ENCODE measurements at places on chromosomes 6 and 20.

DNA sequence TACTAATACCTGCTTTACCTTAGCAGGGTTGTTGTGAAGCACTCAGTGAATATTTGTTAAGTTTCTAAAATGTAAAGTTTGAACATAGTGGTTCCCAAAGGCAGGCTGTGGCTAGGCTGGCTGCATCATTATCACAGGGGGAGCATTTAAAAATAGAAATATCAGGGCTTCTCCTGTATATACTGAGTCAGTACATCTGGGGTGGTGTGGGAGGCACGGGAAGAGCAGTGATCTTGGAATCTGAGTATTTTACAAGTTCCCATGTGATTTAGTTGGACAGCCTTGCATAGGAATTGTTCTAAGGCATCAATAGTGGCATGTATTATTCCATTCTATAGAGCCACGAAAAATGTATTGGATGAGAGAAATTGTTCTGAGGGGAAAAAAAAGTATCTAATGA, 8.0 kb downstream of the CDC5L start:
- DNase-seq, result no peak

- no peak for DNase-seq
Observed at GRCh38 chr6:144314003-144314485, 28.9 kb downstream of the UTRN start.

GRCh38 chr6:33567836-33568235, 12.2 kb downstream of the BAK1 start:
- no peak for DNase-seq

- DNase-seq, result no peak
Observed at GRCh38 chr20:60172346-60172984, 214.2 kb downstream of the CDH26 start.

DNA sequence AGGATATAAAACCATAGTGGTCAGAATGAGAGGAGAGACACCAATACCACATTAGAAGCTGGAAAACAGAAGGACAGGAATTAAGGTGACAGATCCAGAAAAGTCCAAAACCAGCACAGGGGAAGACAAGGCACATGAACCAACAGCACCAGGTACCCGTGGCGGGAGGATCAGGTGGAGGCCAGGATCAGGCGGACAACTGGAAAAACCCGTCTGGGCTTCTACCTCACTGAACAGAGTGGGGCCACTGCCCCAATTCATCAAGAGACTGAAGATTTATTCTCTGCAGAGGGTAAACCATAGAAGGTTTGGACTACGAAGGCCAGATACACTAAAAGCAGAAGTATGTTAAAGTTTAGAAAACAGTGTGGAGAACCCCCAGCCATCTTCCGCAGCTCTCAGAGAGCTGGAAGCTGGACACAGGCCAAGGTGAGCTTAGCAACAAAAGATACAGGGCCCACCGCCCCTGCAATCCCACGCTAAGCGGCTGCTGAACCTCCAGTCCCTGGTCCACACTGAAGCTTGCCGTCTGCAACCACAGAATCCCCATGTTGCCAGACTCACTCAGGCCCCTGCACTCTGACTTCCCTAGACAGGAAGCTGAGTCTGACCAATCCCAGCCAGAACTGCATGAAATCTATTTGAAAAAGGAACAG, 29.9 kb downstream of the ABHD12 start:
- no peak for DNase-seq

GRCh38 chr20:24933266-24933908, 15.7 kb upstream of the CST7 start:
- DNase-seq, result no peak

- DNase-seq, result no peak
Observed at GRCh38 chr20:35791821-35792220, 20.0 kb downstream of the PHF20 start.

DNA sequence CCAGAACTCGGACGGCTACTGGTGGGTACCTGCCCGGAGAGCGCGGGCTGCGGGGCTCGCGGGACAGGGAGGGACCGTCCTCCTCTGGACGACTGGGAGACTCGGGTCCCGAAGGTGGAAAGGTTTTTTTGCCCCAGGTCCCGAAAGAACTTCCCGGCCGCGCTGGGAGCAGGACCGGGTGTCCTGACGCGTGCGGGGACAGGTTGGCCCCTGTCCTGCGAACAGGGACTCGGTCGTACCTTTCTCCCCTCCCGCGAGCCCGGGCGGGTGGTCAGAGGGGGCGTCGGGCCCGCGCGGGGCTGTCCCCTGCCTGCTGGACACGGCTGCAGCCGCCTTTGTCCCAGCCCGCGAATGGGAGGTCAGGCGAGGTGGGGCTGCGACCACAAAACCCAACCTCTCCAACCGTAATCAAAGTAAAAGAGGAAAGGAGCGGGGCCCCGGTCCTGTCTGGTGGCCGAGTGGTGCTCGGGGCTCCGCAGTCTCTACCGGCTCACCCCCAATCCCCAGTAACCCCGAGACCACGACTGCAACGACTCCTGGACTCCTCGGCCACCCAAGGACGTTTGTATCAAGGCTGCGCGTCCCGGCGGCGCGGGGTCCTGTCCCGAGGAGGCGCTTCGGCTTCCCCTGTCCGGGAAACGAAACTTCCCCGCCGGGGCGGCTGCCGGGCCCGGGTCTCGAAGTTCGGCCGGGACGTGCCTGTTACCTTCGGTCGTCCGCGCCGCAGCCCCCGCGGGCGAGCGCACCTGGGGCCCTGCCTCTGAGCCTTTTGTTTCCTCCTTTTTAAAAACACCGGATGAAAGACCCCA, 798 bp downstream of the DSP start:
- DNase-seq, result no peak

DNA sequence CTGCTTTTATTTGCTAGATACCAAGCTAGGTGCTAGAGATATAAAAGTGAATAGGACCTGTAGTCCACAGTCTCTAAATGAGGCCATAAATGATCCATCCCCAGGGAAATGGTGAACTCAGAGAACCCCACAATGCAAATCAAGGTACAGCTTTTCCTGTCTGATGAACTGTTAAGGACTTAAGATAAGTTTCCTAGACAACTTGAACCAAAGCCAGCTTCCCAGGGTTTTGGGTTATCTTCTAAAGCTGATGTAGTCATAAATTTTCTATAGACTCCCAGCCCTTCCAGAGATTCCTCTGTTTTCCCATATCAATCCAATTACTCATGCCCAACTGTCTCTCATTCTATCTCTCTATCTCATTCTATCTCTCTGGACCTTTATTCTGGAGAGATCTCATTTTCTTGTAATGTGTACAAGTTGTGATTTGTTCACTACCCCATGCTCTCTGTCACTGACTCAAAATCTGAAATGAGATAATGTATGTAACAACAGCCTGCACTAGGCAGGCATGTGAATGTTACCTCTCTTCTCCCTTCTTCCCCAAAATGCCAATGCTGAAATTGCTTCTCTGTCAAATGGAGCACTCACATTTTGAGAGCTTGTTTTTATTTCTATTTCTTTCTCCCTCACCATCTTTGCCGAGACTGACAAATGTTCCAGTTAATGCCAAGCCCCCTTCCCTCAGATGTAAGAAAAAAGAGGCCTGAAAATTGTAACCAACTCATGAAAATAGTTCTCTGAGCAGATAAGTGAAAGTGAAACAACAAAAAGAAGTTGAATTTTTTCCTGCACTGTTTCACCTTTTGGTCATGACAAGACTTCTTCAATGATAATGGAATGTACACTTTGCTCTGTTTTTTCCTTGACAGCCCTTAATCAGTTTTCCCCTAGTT, 279.9 kb downstream of the SLC35F1 start:
- no peak for DNase-seq

DNA sequence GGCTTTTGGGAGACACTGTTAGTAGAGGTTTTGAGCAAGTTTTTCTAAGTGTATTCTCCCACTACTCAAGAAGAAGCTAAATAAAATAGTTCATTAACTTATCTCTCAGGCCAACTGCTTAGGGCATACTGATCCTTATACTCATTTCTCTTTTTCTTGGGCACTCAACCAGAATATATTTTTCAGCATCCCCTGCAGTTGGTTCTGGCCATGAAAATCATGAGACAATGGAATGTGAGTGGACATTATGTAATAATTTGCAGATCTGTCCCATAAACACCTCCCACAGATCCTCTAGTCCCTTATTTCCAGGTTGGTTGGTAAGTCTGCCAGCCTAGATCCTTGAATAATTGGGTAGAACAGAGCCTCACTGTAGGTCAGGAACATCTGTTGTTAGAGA, 136.7 kb downstream of the AIG1 start:
- no peak for DNase-seq

DNA sequence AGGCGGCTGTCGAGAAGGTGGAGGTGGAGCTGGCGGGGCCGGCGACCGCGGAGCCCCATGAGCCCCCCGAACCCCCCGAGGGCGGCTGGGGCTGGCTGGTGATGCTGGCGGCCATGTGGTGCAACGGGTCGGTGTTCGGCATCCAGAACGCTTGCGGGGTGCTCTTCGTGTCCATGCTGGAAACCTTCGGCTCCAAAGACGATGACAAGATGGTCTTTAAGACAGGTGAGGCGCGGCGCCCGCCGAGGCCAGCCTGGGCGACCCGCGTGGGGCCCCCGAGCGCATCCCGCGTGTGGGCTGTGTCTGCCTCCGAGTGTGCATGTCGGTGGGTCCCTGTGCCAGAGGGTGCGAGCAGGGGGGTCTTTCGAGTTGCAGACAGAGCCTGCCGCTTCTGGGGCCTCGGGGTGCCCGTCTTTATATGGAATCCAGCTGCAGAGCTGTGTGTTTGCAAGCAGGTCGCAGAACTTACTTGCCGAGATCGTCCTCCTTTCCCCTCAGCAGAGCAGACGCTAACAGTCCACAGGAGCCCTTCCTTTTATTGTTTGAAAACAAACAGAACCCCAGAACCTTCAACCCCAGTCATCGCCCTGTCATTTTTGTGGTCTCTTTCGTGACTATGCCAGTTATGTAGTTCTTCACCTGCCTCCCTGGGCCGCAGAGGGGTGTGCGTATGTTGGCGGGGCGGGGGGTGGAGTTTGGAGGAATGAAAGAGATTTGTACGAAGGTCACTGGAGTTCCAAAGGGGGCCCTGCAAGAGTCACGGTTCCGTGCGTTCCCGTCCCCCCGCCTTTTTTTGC, 766 bp downstream of the SLC16A10 start:
- DNase-seq, result peak; percentile 64

DNA sequence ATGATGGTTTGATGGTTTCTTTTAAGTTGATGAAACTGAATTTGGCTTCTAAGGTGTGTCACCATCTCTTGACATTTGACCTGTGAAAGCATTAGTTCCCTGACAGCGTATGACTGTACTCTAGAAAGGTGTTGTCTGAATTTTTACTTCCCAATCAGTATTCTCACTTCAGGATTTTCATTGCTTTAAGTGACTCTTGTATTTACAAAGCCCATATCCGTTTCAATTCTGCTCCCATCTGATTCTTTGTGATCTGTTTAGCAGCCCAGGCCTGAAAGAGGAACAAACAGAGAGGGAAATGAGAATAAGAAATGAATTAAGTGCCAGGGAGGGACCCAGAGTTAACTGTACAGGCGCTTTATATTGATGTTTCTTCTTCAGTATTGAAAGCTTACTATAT, 73.7 kb downstream of the FARS2 start:
- no peak for DNase-seq

DNA sequence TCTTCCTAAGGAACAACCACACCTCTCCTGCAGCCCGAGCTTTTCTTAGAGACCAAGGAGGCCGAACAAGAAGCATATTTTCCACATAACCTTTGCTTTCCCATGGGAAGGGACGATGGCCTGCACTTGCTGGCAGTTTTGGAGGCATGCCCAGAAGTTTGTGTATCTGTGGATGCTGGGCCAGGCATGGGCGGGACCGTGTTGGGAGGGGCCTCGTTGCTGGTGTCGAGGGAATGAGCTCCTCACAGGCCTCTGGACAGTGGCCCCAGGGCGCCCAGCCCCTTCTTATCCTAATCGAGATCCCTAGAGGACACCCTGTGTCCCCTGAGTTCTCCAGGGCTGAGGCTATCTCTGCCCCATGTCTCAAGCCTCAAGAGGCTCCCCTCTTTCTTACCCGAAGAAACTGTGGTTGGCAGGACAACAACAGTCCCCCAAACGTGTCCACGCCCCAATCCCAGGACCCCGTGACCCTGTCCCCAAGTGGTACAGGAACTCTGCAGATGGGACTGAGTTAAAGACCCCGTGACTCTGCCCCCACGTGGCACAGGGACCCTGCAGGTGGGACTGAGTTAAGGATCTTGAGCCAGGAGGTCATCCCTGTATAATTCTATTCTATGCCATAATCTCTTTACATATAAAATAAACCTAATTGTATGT, 99.5 kb upstream of the BHLHE23 start:
- DNase-seq, result no peak

DNA sequence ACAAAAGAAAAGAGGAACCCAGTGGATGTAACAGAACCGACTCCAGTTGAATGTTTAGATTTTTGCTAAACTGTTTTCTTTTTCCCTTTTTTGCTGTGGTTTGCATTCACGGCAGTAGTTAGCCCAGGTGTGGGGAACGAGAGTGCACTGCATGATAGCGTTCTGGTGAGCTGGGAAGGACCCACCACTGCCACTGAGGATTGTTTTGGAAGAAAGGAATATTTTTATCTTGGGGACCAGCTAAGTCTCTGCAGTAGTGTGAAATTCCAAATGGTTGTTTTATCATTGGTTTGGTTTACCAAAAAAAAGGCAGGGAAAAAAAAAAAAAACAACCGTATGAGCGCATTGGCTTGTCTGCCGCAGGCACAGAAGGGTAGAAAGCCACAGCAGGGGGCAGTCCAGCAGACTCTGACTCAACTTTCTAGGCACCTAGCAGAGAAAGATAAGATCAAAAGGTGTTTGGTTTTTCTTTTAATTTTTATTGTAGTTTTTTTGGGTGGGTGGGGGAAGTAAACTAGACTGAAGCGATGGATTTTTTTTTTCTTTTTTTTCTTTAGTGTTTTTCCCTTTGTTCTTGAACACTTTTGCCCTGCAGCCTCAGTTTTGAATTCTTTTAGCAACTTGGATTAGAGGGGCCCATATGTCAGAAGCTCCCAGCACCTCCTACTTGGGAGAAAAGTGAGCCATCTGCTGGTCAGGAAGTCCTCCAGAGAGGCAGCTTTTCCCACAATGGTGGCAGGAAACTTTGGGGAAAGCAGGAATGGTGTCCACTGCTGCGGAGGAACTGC, 13.5 kb upstream of the RAB5IF start:
- peak; percentile 65 for DNase-seq

GRCh38 chr20:47669152-47669425, 116.2 kb downstream of the SULF2 start:
- no peak for DNase-seq

Data from T-helper 22 cell (primary cell).